ENCODE measurements at places on chromosomes 5 and 9. TPM values are rescaled to one million over a fixed set of nuclear protein-coding genes. Genes with fewer than 3 reads are reported as not detected.

- no peaks in the 10 kb centered on the region for H3K27me3 ChIP-seq
- no peak for DNase-seq
- H3K4me1 ChIP-seq, result no peaks in the 10 kb centered on the region
- H3K36me3 ChIP-seq, result no peaks in the 10 kb centered on the region
- no peak overlapping the region for H3K27ac ChIP-seq
Observed at GRCh38 chr5:96821260-96821916, 13.6 kb upstream of the ERAP1 start.

GRCh38 chr5:92906798-92907376 is 674.1 kb downstream of the NR2F1-AS1 start:
- H3K4me1 ChIP-seq, result no peaks in the 10 kb centered on the region
- peak overlapping the region; percentile 50 for H3K27ac ChIP-seq
- H3K36me3 ChIP-seq, result no peaks in the 10 kb centered on the region
- no peak for DNase-seq
- H3K27me3 ChIP-seq, result no peaks in the 10 kb centered on the region
- H3K4me3 ChIP-seq, result no peak overlapping the region

DNA sequence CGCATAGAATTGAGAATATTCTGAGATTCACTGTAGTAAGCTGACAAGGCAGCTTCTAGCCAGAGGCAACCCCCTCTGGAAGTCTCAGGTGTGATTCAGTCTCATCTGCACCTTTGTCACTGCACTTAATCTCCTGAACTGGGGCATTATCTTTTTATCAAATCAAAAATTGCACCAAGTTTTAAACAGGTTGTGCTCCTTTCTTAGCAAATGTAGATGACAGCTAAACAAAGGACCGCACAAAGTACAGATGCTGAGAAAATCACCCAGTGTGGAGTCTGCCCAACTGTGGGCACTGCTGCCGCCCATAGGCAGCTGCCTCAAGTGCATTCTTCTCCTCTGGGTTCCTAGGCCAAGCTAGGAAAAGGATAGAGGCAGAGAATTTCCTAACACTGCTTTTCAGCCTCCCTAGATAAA is 51.1 kb downstream of the STARD4 start:
- H3K4me1 ChIP-seq, result no peaks in the 10 kb centered on the region
- H3K36me3 ChIP-seq, result no peaks in the 10 kb centered on the region
- no peak overlapping the region for H3K4me3 ChIP-seq
- H3K27me3 ChIP-seq, result no peaks in the 10 kb centered on the region
- DNase-seq, result no peak

DNA sequence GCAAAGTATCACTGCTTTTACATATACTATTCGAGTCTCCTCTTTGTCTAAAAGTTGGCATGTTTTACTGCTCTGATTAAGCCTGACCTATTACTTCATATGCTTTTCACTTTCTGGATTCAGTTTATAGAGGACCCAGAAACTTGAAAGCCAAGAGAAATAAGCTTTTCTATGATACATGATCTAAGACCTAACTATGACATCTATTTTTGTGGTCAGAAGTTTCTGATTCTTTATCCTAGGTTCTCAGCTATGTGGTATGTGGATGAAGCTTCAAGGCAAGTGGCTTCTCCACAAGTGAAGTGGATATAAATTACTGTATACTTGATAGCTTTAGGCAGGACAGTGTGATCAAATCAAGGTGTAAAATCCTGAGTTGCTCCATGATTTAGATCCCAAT is 6.3 kb downstream of the EDIL3 start:
- no peak overlapping the region for H3K4me3 ChIP-seq
- H3K27me3 ChIP-seq, result peaks cover 21% of the 10 kb centered on the region
- no peaks in the 10 kb centered on the region for H3K36me3 ChIP-seq
- H3K27ac ChIP-seq, result no peak overlapping the region
- DNase-seq, result no peak
- H3K4me1 ChIP-seq, result no peaks in the 10 kb centered on the region

DNA sequence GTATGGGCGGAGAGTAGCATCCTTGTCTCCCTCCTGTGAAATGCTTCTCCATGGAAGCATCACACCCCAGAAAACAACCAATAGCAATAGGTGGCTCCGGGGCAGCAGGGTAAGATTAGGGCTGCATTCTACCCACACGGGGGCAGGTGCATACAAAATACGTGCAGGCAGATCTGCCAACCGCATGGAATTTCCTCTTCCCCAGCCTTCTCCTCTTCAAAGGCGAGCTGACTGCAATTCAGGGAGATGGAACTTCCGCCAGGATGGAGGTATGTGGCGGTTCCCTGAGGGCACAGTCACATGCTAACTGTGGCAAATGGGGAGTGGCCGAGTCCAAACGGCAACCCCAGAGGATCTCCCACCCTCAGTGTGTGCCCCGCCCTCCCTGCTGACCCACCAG is 81.5 kb downstream of the LMNB1 start:
- H3K4me3 ChIP-seq, result no peak overlapping the region
- H3K27ac ChIP-seq, result peak overlapping the region; percentile 43
- no peaks in the 10 kb centered on the region for H3K4me1 ChIP-seq
- no peaks in the 10 kb centered on the region for H3K27me3 ChIP-seq

DNA sequence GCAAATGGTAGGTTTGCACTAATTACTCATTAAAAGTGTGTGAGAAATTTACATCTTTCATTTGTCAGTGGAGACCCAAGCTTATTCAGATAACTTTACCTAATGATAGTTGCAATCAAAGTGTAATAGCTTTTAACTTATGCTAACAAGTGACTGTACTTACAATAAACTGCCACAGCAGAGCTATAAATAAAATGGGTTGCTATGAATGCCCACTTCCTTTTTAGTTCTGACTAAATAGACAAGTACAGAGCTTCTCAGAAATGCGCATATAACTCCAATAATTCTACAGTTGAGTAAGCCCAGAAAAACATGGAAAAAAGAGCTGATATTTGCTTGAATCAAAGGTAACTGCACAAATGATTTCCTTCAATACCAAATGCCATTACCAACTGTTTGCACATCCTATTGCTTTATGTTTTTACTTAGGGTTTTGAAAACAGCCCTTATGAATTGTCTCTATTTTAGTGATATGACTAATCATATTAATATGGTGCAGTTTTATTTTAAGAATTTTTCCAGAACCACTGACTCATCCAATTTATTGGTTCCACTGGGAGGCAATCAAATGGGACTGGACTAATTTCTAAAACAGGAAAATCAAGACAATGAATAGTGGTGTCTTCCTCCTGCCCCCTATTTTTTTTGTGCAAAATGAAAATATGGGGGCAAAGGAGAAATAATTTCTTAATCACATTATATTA is 84.1 kb downstream of the PPP2R2B start:
- H3K27me3 ChIP-seq, result no peaks in the 10 kb centered on the region
- H3K36me3 ChIP-seq, result no peaks in the 10 kb centered on the region
- no peak for DNase-seq
- H3K27ac ChIP-seq, result no peak overlapping the region

- H3K36me3 ChIP-seq, result no peaks in the 10 kb centered on the region
- no peak for DNase-seq
- no peak overlapping the region for H3K4me3 ChIP-seq
Observed at GRCh38 chr9:19940811-19941535, 152.1 kb upstream of the SLC24A2 start.

- no peak overlapping the region for H3K4me3 ChIP-seq
- DNase-seq, result no peak
- H3K27ac ChIP-seq, result no peak overlapping the region
- H3K4me1 ChIP-seq, result no peaks in the 10 kb centered on the region
- H3K36me3 ChIP-seq, result no peaks in the 10 kb centered on the region
Observed at GRCh38 chr9:846852-847251, 5.4 kb downstream of the DMRT1 start.

- no peak for DNase-seq
- no peaks in the 10 kb centered on the region for H3K4me1 ChIP-seq
- H3K27ac ChIP-seq, result no peak overlapping the region
- no peaks in the 10 kb centered on the region for H3K36me3 ChIP-seq
- H3K4me3 ChIP-seq, result no peak overlapping the region
- no peaks in the 10 kb centered on the region for H3K27me3 ChIP-seq
Observed at GRCh38 chr9:134984372-134985265, 66.9 kb upstream of the FCN1 start.

DNA sequence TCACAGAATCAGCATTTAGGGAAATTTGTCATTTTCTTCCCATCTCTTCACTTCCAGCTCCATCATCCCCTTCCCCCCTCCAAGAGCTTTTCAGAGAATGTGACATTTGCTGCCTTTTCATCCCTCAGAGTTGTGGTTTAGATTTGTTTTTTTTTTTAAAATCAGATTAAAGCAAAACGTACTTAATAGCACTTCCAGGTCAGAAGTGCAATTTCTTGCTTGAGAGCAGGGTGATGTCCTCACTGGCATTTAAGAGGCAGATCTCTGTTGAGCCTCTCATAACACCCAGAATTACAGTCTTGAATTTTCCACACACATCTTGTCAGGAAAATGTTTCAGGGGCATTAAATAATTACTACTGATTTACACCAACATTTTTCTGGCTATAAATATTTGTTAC is 236.8 kb upstream of the VLDLR start:
- H3K4me1 ChIP-seq, result no peaks in the 10 kb centered on the region
- H3K27ac ChIP-seq, result no peak overlapping the region
- H3K4me3 ChIP-seq, result no peak overlapping the region
- no peak for DNase-seq
- no peaks in the 10 kb centered on the region for H3K27me3 ChIP-seq

DNA sequence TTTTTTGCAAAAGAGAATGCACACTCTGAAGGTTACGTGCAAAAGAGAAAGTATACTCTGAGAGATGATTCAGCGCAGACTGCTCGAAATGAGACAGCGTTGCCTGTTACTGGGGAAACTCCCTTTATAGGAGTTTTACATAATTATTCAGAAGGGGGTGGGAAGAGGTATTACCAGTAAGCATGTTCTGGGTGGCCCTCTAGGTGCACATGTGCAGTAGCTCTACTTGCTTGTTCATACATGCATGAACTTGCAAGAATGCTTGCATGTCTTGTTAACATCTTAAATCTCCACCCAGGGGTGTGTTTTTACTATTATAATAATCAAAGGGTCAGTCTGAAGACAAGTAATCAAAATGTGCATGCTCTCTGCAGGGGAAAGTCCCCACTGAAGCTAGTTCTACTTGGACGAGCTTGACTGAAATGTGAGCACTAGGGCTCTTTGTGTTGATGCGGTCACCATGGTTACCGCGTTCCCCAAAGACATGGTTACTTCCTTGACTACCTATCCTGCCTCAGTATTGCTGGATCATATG is 75.5 kb downstream of the SGCD start:
- no peak overlapping the region for H3K27ac ChIP-seq
- no peak overlapping the region for H3K4me3 ChIP-seq
- H3K27me3 ChIP-seq, result no peaks in the 10 kb centered on the region
- no peaks in the 10 kb centered on the region for H3K36me3 ChIP-seq
- H3K4me1 ChIP-seq, result no peaks in the 10 kb centered on the region
- no peak for DNase-seq

DNA sequence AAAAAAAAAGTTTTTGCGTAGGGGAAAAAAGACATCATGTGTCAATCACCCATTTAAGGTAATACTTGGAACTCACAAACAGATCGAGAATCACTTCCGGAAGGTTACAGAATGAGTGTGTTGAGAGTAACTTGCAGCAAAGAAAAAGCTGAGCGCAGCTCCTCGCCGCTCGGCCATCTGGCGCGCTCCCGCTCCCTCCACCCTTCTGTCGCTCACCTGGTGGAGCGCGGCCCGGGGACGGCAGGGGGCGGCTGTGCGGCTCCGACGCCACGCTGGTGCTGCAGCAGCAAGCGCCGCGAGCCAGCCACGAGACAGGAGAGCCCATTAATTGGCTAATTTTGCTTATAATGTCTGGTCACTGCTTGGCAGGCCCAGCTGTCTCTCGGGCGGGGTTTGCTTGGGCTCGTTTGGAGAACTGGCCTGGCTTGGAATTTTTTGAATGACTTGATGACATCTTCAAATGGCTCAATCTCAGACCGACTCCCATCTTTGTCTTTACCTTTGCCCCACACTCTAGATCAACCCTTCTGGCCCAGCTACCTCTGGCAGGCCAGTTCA is 601.8 kb downstream of the CCDC171 start:
- no peaks in the 10 kb centered on the region for H3K27me3 ChIP-seq
- H3K4me3 ChIP-seq, result no peak overlapping the region
- DNase-seq, result no peak
- no peaks in the 10 kb centered on the region for H3K36me3 ChIP-seq
- no peak overlapping the region for H3K27ac ChIP-seq

GRCh38 chr5:159412284-159413046 is 82.2 kb upstream of the IL12B start:
- no peaks in the 10 kb centered on the region for H3K27me3 ChIP-seq
- H3K27ac ChIP-seq, result no peak overlapping the region
- no peaks in the 10 kb centered on the region for H3K36me3 ChIP-seq
- DNase-seq, result no peak

DNA sequence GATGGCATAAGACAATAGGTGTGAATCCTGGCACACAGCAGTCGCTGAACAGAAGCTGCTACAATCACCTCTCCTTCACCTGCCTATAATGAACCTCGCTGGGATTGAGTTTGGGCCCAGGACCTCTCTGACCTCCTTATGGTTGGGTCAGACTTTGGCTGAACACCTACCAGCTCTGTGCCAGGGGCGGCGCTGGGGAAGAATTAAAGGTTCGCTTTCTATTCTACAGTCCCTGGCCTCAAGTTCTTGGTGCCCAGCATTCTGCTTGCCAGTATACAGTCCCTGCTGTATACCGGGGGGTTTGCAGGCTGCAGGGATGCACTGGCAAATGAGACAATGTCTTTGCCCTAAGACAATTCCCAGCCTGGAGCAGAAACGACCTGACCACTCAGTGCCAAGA is 895 bp upstream of the STRBP start:
- H3K27me3 ChIP-seq, result no peaks in the 10 kb centered on the region
- H3K27ac ChIP-seq, result peak overlapping the region; percentile 86
- DNase-seq, result no peak

DNA sequence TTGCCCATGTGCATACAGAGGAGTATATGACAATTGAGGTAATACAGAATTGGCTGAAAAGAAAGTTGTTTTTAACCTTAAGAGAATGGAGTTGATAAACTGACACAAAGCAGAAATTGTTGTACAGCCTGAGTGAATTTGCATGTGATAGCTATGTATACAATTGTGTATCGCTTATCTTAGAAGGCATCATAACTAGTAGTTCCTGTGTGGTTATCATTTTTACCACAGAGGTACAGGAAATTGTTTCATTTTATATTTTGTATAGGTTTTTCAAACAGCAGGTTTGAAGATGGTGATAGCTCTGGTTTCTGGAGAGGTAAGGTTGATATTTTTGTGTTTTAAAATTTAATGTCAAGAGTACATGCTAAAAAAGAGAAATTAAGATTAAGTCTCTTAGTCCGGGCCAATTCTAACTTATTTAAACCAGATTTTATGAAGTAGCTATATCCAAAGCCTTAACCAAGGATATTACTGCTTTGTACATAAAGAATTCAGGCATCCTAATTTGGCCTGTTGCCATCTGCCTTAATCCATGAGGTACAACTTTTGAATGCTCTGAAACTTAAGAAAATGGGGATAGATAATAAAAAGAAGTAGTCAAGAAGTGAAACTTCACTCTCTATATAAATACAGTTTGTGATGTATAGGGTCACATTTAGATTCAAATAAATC is 26.0 kb downstream of the DDX4 start:
- H3K4me3 ChIP-seq, result no peak overlapping the region
- H3K36me3 ChIP-seq, result no peaks in the 10 kb centered on the region
- no peak for DNase-seq
- H3K4me1 ChIP-seq, result no peaks in the 10 kb centered on the region
- no peak overlapping the region for H3K27ac ChIP-seq
- H3K27me3 ChIP-seq, result no peaks in the 10 kb centered on the region

Gene PDE4D
- total RNA-seq, result 28.2 TPM

Gene CHSY3
- total RNA-seq, result 4.9 TPM

Gene PPP3R2
- total RNA-seq, result not detected

Gene CBY3
- not detected for total RNA-seq

Gene SERF1B
- total RNA-seq, result 23.7 TPM

Gene GPX8
- 21.0 TPM for total RNA-seq

Gene PRLR
- total RNA-seq, result 28.8 TPM

Gene EGFL7
- 48.9 TPM for total RNA-seq

Gene MARCOL
- not detected for total RNA-seq

Gene DMRTA1
- total RNA-seq, result 0.66 TPM
